Stimulated activated naive CD4-positive, alpha-beta T cell (primary cell): ENCODE measurements at places on chromosomes 2 and 18.

DNA sequence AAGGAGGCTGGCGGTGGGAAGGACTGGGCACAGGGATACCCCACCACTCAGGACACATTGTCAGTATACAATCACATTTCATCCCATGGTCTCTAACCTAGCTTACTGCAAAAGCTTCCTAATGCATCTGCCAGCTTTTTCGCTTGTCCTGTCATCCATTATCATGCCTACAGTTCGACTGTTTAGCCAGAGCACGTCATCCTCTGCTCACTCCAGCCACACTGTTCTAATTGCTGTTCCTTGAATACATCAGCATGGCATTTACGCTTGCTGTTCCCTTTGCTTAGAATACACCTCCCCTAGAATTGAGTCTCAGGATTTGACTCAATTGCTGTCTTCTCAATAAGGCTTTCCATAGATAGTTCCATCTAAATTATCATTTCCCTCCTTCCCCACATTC is 166.3 kb downstream of the CCDC148 start:
- DNase-seq: no peak

- no peak for DNase-seq
These were observed 125.8 kb upstream of the PGAP1 start for GRCh38 chr2:197052356-197052755.

GRCh38 chr2:19728125-19728524 is 173.7 kb downstream of the TTC32 start:
- DNase-seq: no peak

DNA sequence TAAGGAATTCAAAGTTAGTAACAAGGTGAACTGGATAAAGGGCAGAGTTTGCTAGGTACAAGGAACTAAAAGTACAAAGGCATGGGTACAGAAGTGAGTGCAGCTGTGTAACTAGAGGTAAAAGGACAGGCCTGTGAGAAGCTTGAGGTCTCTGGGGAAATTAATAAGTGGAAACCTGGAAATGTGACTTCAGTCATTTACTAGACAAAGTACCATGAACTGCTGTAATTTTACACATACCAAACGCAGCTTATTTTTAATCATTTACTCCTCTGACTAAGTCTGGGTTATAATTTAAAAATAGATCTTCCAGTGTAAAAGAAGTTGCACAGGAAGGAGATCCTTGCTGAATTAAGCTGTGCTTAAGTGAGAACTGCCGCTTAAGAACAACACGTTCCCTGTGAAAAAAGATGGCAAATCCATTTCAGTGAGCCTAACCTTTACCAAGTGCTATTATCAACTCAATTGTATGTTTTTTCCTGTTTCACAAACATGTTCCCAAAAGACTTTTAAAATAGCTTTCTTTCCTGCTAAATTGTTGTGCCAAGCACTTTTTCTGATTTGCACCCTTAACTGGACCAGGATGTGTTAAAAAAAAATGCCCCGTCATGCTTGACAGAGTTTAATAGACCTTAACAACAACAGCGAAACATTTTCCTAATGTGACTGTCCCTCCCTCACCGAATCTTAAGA is 44.3 kb downstream of the CALCRL start:
- no peak for DNase-seq

GRCh38 chr2:50026236-50026635 is 871.9 kb upstream of the FSHR start:
- no peak for DNase-seq

DNA sequence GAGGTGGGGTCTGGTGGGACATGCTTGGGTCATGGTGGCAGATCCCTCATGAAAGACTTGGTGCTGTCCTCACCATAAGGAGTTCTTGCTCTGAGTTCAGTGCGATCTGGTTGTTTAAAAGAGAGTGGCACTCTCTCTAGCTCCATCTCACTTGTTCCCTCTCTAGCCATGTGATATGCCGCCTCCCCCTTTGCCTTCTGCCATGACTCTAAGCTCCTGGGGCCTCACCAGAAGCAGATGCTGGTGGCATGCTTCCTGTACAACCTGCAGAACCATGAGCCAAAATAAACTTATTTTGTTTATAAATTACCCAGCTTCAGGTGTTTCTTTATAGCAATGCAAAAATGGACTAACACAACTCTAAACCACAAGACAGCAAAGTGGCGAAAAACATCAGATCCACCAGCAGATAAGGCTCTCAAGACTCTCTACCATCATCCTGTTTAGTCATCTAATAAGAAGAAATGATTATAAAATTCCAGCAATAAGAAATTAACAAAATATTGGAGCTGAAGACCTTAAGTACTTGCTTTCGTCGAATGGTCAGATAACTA is 75.5 kb downstream of the OLA1 start:
- no peak for DNase-seq

- DNase-seq: no peak
These were observed 624.0 kb upstream of the LRRTM4 start for GRCh38 chr2:78145997-78146722.

DNA sequence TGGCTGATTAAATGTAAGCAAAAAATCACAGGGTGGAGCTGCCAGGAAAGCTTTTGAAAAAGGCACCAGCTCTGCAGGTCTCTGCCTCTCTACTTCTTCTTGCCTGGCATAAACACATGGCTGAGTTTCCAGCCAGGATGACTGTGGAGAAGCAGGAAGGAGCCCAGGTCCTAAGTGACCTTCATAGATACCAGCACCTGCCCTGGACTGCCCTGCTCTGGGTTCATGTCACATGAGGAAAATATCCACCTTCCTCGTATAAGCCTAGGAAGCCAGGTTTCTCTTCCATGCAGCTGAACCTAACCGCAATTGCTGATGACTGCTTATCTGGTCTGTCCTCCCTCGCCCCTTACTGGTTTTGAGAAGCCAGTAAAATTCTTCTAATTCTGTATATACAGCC is 47.8 kb upstream of the CREB1 start:
- no peak for DNase-seq
